ENCODE measurements at places on chromosomes 13 and 19.

- no peak for DNase-seq
Observed at GRCh38 chr13:21517576-21517975, 58.5 kb upstream of the ZDHHC20 start.

GRCh38 chr13:42477596-42478190 lies 96.3 kb upstream of the TNFSF11 start:
- no peak for DNase-seq

- DNase-seq, result no peak
Observed at GRCh38 chr13:28049880-28050875, 50.2 kb downstream of the FLT3 start.

DNA sequence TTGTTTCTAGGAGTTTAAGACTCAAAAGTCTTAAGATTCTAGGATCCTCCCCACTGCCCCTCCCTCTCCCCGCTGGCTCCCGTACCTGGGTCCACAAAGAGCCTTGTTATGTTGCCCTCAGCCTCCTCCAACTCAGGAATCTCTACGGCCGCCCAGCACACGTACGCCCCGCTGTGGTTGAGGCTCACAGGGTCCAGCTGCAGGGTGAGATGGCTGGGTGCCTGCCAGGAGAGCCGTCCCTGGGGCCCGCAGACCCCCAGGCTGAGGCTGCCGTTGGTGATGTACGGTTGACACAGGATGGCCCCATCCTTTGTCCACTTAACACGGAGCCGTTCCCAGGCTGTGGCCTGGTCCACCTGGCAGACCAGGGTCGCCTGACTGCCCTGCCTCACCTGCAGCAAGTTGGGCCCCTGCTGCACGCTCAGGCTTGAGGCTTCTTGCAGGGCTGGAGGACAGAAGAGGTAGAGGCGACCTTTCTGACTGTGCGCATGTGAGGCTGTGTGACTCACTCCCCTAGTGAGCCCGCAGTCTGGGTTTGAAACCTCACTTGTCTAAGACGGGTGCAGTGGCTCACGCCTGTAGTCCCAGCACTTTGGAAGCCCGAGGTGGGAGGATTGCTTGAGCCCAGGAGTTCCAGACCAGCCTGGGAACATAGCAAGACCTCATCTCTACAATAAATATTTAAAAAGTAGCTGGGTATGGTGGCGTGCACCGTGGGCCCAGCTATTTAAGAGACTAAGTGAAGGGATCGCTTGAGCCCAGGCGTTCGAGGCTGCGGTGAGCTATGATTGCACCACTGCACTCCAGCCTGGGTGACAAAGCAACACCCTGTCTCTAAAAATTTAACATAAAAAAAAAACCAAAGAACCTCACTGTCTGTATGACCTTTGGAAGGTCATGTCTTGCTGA lies 4.0 kb downstream of the TMIGD2 start:
- no peak for DNase-seq

GRCh38 chr19:677601-678436 lies 1.6 kb downstream of the FSTL3 start:
- DNase-seq, result no peak

- no peak for DNase-seq
Observed at GRCh38 chr13:48251611-48252081, 18.6 kb downstream of the ITM2B start.

- DNase-seq, result no peak
Observed at GRCh38 chr19:51586103-51586728, 15.1 kb downstream of the ZNF175 start.

- DNase-seq, result no peak
Observed at GRCh38 chr13:30510811-30511371, 45.2 kb upstream of the HMGB1 start.

DNA sequence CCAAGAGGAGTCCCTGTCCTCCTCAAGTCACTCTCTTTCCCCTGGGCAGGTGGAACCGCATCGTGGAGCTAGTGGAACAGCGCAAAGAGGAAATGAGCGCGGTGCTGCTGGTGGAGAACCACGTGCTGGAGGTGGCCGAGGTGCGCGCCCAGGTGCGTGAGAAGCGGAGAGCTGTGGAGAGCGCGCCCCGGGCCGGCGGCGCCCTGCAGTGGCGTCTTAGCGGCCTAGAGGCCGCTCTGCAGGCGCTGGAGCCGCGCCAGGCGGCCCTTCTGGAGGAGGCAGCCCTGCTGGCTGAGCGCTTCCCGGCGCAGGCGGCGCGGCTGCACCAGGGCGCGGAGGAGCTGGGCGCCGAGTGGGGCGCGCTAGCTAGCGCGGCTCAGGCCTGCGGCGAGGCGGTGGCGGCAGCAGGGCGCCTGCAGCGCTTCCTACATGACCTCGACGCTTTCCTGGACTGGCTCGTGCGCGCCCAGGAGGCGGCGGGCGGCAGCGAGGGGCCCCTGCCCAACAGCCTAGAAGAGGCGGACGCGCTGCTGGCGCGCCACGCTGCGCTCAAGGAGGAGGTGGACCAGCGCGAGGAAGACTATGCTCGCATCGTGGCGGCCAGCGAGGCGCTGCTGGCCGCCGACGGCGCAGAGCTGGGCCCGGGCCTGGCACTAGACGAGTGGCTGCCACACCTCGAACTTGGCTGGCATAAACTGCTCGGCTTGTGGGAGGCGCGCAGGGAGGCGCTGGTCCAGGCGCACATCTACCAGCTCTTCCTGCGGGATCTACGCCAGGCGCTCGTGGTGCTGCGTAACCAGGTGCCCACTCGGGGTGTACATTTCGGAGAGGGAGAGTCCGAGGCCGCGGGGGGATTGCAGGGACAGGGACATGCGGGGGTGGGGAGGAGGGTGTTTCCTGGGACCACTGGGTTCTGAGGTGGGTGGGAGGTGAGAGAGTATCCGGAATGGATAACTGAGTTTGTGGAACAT lies 52.8 kb downstream of the SPTBN4 start:
- DNase-seq, result no peak

GRCh38 chr13:53141336-53141735 lies 112.7 kb downstream of the OLFM4 start:
- DNase-seq, result no peak

- DNase-seq, result no peak
Observed at GRCh38 chr19:10682397-10683063, 18.7 kb upstream of the QTRT1 start.

GRCh38 chr13:107767119-107767518 lies 448.2 kb downstream of the LIG4 start:
- DNase-seq, result no peak

All from prostate gland (tissue), 2 donors.